ENCODE measurements at places on chromosomes 5 and 9.

DNA sequence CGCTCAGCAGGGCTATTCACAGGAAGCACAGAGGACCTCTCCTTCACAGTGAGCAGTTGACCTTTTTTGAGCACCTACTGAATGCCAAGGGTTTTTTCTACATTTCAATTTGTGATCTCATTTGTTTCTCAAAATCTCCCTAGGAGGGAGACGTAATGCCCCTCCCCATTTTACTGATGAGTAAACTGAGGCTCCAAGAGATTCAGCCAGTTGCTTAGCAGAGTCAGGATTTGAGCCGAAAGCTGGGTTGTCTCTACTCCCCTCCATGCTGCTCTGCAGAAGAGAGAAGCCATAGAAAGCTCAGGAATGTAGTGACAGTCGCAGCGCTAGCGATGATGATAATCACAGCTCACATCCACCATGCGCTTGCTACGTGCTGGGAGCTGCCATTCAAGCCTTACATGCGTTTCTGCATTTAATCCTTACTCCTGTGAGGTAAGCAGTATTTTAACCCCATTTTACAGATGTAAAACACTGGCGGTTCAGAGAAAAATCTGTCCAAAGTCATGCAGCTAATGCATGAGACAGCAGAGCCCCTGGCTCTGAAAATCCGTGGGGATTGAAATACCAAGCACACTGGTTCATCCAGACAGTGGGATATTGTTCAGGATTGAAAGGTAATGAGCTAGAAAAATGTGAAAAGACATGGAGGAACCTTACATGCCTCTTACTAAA, 33.8 kb downstream of the ERGIC1 start:
- DNase-seq: no peak

DNA sequence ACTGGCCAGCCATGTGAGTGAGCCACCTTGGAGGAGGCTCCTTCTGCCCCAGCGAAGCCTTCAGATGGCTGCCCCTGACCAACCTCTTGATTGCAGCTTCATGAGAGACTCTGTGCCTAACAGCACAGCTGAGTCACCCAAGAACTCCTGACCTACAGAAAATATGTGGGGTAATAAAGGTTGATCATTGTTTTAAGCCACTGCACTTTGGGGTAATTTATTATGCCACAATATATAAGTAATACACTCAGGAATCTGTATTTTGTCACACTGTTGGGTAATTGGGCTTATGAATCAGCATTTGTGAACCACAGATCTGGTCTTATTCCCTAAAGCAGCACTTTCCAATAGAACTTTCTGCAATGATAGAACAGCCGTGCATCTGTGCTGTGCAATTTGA, 24.4 kb upstream of the VDAC1 start:
- DNase-seq: no peak

- DNase-seq: peak; percentile 81
Observed at GRCh38 chr5:55176176-55176818, 3.3 kb upstream of the CDC20B start.

- DNase-seq: no peak
Observed at GRCh38 chr5:13994621-13995253, 50.2 kb upstream of the DNAH5 start.

DNA sequence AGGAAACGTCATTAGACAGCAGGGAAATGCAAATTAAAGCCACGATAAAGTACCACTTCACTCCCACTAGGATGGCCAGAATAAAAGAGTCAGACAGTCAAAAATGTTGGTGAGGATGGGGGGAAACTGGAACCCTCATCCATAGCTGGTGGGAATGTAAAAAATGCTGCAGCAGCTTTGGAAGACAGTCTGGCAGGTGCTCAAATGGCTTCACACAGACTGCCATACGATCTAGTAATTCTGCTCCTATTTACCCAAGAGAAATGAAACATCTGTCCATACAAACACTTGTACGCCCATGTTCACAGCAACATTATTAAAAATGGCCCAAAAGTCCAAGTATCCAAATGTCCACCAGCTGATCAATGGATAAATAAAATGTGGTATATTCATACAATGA, 158.9 kb upstream of the PHYKPL start:
- DNase-seq: no peak

DNA sequence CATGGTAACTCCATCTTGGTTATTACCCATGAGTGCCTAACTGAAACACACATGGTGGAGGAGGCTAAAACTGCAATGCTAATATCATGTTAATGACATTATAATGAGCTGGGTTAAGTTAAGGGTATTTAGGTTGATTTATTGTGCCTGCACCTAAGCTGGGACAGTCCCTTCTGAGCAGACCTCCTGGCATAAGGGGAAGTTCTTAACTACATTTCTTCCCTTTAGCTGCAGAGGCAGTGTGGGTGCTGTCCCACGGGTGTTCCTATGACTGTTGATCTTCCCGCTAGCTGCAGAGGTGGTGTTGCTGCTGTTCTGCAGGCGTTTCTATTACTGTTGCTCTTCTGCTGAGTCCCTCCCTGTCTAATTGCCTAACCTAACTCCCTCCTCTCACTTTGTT, 183.9 kb downstream of the LURAP1L start:
- no peak for DNase-seq

DNA sequence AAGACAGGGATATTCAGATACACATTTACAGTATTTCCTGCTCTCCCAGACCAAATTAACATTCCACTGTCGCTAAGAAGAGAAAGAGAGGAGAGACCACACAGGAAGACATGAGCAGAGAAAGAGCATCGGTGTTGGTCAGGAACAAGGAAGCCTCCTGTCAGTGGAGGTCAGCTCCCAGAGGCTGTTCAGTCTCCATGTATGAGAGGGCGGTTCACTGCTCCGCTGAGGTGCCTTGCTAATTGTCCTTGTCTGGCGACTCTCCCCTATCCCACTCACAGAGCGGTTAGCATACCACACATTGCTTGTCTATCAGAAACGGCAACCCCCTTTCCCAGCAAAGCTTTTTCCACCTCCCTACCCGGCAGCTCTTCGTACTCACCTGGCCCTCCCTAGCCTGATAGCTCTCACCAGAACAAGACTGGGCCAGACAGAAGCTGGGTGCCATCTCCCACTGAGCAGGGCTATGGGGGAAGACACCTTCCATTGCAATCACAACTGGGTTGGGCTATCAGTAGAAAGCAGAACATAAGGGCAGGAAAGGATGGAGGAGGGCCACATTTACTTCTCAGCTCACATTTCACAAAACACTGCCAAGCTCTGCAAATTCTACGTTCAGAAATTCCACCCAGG, 58.6 kb upstream of the LMNB1 start:
- DNase-seq: no peak

DNA sequence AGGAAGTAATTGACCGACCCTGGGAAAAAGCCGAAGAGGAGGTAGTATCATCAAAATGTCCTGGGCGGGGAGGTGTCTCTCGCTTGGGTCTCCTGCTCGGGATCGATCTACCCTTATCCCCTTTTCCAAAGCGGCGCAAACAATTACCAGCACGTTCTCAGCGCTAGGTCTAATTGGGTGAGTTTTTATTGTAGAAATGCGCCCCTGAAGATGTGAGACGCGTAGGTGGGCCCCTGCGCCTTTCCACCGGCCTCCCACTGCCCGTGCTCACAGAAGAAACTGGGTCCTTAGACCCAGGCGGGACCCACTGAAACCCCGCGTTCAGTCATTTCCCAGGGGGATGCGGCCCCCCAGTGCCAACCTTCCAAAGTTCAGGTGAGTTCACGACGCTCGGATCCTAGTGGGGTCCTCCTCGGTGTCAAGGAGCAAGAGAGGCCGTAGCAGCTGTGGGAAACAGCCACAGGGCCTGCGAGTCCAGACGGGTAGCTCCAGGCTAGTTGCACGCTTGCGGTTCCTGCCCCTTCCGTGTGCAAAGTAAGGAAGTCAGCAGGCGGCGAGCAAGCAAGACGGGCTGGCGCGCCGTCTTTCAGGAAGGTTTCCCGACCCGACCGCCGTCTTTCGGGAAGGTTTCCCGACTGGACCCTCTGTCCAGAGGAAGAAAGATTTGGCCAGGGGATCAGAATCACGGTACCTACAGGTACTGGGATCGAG, 1.5 kb downstream of the SMIM32 start:
- DNase-seq: peak; percentile 35

GRCh38 chr5:178589180-178590140, 733 bp downstream of the COL23A1 start:
- no peak for DNase-seq

DNA sequence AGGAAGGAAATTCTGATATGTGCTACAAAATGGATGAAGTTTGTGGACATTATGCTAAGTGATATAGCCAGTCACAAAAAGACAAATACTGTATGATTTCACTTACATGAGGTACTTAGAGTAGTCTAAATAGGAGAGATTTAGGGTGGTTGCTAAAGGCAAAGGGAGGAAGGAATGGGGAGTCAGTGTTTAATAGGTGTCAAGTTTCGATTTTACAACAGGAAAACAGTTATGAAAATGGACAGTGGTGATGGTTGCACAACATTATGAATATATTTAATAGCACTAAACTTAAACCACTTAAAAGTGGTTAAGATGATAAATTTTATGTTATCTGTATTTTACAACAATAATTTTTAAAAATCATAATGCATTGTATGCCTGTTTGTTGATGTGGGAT, 40.4 kb upstream of the ECM2 start:
- DNase-seq: no peak

DNA sequence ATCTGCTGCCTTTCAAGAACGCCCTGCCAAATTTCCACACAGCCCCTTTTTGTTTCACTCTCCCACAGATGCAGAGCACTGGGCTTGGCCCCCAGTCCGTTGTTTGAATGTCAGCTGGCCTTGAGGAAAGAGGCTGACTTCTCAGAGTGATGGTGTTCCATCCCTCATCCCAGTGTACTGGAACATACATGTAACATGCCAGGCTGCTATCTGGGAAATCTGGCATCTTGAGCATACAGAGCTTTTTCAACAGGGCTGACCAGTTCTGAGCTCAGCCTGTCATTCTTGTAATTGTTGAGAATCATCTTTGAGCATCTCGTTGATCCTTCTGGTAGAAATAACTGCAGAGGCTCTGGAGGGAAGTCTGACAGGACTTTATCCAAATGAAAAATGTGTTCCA, 2.8 kb downstream of the GALNT10 start:
- no peak for DNase-seq

GRCh38 chr5:88670461-88670860, 212.5 kb downstream of the MEF2C start:
- no peak for DNase-seq

- no peak for DNase-seq
Observed at GRCh38 chr5:51860532-51861018, 477.3 kb downstream of the ISL1 start.

- DNase-seq: no peak
Observed at GRCh38 chr9:126205265-126205664, 121.4 kb upstream of the MVB12B start.

DNA sequence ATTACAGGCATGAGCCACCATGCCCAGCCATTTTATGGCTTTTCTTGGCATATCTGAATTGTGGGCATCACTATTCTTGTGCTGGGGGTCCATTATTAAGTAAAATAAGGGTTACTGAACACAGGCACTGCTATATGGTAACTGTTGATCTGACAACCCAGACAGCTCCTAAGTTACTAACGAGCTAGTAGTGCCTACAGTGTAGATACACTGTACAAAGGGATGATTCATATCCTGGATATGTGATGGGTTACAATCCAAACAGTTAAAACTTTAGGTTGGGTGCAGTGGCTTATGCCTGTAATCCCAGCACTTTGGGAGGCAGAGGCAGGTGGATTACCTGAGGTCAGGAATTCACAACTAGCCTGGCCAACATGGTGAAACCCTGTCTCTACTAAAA, 4.3 kb downstream of the CD14 start:
- no peak for DNase-seq

- DNase-seq: peak; percentile 48
Observed at GRCh38 chr9:107158321-107158720, 124.8 kb upstream of the RAD23B start.

GRCh38 chr5:134479839-134480238, 45.6 kb upstream of the JADE2 start:
- no peak for DNase-seq

DNA sequence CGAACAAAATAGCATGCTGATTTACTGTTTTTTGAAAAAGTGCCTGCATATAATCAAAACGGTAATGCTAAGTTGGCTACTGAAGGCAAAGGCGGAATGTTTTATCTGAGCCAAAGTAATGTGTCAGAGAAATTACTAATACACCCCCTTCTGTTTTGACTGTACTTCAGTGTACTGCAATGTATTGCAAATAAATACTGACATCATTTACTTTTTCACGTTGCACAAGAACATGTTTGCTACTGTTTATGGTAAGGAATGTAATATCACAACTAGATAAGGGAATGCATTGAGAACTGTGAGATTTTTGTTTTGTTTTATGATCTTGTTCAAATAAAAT, 813 bp upstream of the AGTPBP1 start:
- no peak for DNase-seq

GRCh38 chr9:128383007-128383753, 12.0 kb downstream of the URM1 start:
- DNase-seq: peak; percentile 27

GRCh38 chr9:2336055-2336454, 285.5 kb upstream of the VLDLR start:
- DNase-seq: no peak

GRCh38 chr5:82367930-82368329, 89.8 kb upstream of the RPS23 start:
- DNase-seq: no peak

DNA sequence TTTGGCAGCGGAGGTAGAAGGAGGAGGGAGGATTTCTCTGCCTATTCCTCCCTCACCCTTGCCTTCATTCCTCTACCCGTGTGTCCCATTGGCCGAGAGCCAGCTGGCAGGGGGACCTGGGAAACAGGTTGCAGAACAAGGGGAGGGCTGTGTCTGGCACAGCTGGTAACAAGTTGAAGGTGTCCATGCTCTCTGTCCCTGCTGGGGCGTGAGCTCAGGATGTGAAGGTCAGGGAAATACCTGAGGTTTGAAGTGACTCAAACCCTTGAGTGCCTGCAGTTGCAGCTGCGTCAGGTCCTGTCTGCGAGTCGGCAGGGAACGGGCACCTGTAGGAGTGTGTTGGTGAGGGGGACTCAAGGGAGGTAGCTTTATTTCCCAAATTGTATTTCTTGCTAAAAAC, 16.2 kb downstream of the MIGA2 start:
- no peak for DNase-seq

DNA sequence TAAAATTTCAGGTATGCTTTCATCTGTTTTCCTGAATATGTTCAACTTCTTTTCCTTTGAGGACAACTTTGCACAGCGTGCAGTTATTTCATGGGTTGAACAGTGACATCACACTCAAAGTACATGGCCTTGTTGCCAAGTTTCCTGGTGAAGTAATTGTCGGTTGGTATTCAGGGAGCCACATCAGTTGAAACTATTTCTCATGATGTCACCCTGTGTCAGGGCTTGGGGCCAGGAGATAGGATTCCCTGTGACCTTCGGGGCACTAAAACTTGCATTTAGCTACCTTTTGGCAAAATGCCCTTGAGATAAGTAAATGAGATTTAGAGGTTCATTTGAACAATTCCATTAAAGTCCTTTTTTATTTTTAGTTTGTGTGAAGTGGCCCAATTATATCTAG, 383.9 kb downstream of the SH3GL2 start:
- DNase-seq: no peak

GRCh38 chr9:7125231-7125630, 367.5 kb downstream of the KDM4C start:
- DNase-seq: no peak

- DNase-seq: no peak
Observed at GRCh38 chr9:136107155-136107952, 11.3 kb downstream of the TMEM250 start.

Data from NCI-H1417 (cell line).